Activated T-cell treated with anti-CD3 and anti-CD28 coated beads, Interleukin-2, amount 50 U/mL, for 48 hours (primary cell): ENCODE measurements at places on chromosomes 16 and 17.

GRCh38 chr16:47143677-47144558, at the start of gene NETO2:
Gene NETO2 (minus strand): TSS chr16:47143945. CDS start chr16:47143612, 333 bp downstream.
- DNase-seq: peak; percentile 78

DNA sequence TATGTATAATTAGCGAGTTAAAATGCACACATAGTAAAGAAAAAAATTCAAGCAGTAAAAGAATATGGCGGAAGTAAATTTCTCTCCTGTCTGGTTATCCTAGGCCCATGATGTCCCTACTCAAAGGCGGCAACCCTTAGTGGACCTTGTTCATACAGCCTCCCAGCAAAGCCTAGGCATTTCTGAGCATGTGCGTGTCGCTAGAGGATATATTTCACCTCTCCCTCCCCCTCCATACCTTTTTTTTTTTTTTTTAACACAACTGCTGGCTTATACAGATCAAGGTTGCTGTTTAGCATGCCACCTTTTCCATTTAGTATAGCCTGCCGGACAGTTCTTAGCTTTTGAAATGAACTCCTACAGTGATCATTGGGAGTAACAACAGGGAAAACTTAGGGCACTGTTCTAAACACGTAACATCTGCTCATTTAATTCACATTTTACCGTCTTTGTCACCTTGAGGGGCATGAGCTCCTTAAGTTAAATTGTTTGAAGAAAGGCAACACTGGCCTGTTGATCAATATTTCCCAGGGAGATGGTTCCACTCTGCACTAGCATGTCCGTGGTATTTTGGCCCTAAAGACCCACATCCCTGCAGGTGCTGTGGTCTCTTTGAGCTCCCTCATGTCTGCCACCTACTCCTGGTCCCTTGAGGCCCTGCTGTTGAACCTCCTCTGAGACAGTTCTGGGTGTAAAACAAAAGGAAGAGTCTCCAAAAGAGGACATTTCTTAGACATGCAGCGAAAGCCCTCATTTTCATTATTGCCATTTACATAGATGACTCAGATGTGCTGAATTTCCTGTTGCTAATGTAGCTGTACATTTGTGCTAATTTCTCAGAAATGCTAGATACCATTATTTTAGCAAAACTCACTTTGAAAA, 4.1 kb upstream of the TNFRSF13B start:
- DNase-seq: no peak

DNA sequence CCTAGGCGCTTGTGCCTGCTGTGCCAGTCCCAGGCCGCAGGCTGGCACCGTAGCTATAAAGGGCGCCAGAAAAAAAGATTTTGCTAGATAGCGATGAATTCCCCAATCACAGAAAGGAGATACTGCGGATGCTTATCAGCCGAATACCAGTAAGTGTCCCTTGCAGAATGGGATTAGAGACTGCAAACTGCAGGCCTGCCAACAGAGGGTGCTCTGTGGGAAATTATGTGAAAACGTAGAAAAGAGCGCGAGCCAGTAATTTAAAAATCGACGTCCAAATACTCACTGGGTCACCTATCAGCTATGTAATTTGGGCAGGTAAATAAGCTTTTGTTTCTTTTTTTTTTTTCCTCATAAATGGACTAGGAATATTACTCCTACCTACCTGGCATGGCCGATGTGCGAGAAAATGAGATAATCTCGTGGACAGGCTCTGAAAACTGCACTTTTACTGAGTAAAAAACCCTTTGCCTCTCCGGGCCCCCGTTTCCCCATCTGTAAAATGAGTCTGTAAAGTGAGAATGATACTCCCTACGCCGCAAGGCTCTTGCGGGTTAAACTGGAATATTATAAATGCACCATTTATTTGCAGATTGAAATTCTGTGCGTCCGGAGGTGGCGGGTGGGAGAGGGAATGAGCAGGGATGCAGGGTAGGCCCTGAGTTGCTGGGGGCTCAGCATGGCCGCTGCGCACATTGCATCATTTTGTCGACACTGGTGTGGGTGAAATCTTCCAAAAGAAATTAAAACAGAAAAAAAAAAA, 1.2 kb upstream of the COG1 start:
- DNase-seq: peak; percentile 77

DNA sequence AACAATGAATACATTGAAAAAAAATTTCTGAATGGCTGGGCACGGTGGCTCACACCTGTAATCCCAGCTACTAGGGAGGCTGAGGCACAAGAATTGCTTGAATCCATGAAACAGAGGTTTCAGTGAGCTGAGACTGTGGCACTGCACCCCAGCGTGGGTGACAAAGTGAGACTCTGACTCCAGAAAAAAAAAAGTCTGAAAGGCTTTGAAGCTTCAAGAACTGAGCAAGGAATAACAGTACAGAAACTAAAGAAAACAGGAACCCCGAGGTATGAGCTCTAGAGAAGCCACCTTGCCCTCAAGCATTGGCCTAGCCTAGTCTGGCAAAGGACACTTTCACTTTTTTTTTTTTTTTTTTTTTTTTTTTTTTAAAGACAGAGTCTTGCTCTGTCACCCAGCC, 45.0 kb downstream of the TEX2 start:
- DNase-seq: peak; percentile 36

DNA sequence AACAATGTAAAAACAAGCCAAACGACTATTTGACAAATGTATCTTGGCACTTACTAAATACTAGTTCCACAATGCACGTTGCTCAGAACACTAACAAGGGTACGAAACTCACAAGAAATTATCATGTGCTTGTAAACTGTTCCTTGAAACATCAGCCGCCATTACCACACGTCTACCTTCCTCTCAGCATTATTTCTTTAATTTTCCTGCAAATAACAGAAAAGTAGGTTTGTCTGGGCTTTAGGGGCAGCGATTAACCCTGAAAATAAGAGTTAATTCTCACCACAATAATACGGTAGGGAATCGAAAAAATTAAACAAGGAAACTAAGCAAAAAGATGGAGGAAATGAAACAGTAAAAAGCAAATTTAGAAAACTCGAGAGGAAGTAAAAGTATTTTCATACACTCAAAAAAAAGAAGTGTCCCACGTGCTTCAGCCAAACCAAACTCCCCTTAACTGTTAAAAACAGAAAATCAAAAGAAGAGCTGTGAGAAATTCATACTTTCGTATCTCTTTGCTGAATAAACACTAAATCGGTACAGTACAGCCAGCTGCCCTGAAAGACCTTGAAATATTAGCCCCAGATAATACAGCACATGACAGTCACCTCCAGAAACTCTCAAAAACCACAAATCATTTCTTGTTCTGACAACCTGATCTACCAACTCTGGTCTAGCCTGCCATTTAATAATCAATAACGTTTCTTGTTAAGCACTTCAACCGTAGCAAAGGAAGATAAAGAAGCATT, 1.2 kb downstream of the ARHGAP17 start:
- DNase-seq: no peak

GRCh38 chr17:74786431-74787055, 10.4 kb upstream of the NAT9 start:
- DNase-seq: no peak

DNA sequence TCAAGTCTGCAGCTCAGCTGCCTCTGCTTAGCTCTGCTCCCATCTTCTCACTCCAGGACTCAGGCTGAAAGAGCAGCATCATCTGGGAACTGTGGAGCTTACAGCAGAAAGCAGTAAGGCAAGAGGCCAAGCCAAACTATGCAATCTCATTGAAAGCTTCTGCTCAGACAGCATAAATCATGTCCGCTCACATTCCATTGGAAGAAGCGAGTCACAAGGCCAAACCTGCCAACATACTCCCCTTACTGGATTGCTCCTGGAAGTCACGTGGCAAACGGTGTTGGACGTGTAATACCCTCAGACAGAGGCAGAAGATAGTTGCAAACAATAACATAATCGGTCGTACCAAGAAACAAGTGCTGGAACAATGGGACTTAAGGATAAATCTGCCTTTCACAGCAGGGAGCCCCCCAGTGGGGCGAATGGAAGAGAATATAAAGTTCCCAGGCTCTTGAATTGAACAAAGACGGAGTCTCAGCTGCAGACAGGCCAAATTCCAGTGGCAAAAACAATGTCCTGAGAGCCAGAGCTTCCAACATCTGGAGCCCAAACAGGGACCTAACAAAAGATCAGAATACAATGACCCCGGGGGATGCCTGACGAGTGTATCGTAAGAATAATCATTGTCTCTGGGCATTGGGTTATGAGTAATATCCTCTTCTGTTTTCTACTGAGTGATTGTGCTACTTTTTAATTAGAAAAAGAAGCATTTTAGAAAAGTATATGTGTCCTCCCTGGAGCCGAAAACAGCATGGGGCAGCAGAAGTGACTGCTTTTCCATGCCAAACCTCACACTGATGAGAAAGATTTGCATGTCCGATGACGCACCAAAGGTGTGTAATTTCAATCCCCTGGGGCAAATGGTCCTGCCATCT, 68.4 kb downstream of the CMC2 start:
- no peak for DNase-seq

DNA sequence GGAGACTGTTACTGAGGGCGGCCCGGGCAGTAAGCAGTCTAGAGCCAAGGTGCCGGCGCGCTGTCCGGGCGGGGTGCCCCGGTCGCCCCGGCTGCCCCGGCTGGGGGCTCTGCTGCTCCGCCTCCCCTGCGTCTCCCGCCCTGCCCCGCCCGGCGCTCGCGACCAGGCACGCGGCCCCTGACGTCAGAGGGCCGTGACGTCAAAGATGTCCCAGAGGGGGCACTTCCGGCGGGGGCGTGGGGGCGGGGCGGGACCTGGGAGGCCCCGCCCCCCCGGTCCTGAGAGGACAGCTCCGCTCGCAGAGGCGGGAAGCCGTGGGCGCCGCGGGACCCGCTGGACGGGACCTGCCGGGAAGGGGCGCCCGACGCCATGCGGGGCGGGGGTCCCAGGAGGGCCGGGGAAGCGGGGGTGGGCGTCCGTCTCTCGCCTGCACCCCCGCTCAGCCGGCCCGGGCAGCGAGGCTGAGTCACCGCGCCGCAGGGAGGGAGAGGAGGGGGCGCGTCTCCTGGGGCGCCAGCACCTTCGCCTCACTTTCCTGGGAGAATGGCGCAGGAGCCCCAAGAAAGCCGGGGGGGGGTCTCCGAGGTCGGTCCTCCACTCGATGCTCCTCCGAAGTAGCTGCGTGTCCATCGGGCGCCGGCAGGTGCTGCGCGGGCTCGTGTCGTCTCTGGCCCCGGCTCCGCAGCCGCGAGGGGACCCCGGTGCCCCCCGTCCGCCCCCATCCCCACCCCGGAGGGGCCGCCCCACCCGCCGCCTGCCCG, 4.4 kb upstream of the HIC1 start:
- peak; percentile 78 for DNase-seq

GRCh38 chr17:73650140-73650539, 5.9 kb upstream of the SDK2 start:
- no peak for DNase-seq

DNA sequence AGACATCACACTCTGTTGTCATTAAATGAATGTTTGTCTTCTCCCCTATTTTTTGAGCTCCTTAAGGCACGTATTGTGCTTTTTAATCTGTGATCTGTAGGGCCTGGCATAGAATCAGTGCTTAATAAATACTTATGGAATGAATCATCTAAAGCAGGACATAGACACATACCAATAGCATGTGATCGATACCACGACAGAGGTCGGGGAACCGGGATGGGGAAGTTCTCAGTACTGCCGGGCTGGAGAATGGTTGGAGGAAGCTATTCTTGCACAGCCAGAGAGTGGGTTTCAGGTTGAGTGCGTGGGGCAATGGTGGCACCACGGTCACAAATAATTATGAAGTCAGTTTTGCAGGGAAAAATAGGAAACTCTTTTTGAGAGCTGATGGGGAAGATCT, 26.8 kb downstream of the NLRP1 start:
- DNase-seq: no peak

GRCh38 chr16:49431040-49431439, 57.4 kb downstream of the C16orf78 start:
- DNase-seq: no peak

DNA sequence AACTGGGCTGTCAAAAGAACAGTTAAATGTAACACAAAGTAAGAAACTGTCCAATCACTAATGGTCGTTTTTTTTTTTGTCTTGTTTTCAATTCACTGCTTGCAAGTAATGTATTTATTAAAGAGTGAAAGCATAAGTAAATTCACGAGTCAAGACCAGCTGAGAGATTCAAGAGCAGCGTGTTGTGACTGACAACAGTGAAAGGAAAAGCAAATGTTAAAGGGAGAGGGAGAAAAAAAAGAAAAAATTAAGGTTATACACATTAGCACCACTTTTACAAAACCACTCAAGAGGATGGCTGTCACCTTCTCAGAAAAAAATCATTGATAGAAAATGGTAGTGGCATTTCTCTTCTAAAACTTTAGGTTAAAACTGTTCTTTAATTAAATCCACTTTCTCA, 36.1 kb downstream of the GPATCH8 start:
- no peak for DNase-seq
